ENCODE measurements at places on chromosomes 3 and 15.

- DNase-seq = no peak
These were observed 63.9 kb downstream of the TNFAIP8L3 start for GRCh38 chr15:51030649-51031316.

GRCh38 chr3:187551416-187551815, 118.8 kb downstream of the SST start:
- no peak for DNase-seq

GRCh38 chr3:10189557-10190354, 25.0 kb downstream of the IRAK2 start:
- no peak for DNase-seq

DNA sequence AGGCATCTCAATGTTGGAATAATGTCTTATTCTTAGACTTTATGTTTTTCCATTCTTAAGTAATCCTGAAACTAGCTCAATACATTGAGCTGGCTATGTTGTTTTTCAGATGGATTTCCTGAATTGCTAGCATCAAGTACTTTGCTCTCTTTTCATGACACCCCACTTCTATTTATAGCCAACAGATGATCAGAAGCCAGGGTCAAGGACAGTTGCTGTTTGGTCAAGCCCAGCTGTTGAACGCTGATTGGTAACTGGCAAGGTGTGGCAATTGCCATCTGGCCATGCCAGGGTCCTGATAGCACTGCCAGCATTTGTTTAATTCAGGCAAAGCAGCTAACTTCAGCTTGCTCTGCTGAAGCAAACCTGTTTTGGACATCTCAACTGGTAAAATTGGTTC, 46.2 kb upstream of the PLCL2 start:
- no peak for DNase-seq

DNA sequence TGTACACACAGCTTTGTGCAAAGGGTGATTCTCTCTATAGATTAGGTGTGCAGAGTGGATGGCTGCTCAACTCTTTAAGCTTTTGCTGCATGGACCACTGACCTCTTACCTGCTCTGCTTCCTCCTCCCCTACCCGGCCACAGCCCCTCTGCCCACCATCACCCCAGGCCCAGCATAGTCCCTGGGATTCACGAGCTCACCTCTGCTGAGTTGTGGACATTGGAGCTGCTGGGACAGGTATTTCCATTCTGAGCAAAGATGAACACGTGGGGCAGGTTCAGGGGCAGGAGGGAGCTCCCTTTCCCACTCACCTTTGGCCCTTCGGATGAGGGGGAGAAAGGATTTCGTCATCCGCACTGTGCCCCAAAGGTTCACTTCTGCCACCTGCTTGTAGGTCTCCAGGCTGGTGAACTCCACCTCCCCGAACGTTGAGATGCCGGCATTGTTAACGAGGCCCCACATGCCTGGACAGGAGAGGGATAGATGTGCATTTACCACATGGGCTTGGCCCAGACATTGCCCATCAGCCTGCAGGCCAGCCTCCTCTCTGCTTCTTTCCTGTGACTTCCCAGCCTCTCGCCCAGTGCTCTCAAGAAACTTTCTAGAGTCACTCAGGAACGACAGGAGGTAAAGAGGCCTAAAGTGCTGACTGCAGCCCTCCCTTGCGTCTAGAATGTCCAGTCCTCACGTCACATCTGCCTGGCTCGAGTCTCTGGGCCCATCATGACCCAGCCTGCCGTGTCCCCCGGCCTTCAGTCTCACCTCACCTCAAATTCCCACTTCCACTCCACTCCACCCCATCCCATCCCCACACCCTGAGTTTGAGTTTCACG, 41.6 kb downstream of the BDH1 start:
- DNase-seq = no peak

All from activated T-cell treated with anti-CD3 and anti-CD28 coated beads for 1 hour (primary cell).